NCI-H2107 (cell line): ENCODE measurements at places on chromosomes 2 and 18.

DNA sequence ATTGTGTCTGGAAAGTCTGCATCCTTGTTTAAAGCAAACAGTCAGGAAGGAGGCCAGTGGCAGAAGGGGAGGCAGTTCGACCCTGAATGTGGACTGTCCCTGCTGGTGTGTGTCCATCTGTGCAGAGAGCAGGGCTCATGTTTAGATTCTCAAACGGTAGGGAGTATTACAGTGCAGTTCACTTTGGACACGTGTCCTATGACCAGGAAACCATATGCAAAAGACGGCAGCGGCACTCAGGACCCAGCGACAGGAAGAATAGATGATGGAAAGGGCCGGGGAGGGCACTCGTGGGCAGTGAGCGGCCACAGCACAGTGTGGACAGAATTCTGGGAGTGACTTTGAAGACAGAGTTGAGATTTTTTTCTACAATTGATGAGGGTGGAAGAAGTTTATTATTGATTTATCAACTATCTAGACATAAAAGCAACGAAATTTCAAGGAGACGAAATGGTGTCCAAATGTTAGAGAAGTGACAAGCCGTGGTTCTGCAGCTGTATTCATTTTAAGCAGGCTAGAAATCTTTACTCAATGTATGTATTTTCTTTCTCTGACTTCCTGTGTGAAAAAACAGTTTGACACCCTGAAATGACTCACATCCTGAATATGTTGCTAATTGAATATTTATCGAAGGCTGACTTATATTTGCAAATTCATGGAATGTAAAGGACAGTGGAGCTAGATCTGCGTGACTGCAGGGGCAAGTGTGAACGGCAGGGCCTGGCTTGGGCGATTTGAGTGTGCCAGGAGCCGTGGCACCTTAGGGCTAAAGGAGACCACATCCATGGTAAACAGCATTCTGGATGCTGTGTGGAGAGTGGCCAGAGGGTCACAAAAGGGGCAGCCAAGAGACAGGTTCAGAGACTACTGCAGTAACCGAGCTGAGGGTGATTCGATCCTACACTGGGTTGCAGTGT, 214.2 kb downstream of the PTGR3 start:
- no peak for DNase-seq

DNA sequence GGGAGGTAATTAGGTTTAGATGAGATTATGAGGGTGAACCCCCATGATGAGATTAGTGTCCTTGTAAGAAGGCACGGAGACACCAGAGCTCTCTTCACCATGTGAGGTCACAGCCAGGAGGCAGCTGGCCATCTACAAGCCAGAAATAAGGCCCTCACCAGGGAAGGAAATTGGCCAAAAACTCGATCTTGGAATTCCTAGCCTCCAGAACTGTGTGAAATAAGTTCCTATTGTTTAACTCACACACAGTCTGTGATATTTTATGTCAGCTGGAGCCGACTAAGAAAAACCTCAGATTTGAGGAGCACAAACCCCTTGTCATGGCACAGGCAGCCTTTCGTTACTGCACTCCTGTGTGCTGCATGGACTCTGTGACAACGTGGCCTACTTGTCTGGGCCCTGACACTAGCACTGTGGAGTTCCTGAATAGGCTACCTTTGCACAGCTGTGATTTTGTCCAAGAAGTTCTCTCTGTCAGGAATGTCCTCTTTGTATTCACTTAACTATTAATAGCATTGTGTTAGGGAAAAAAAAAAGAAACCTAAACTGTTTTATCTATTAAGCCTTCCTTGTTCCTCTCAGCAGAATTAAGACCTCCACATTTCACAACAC, 319.8 kb downstream of the TDRD15 start:
- DNase-seq = no peak

- no peak for DNase-seq
These were observed 369.8 kb downstream of the ARHGAP15 start for GRCh38 chr2:143499061-143499460.

DNA sequence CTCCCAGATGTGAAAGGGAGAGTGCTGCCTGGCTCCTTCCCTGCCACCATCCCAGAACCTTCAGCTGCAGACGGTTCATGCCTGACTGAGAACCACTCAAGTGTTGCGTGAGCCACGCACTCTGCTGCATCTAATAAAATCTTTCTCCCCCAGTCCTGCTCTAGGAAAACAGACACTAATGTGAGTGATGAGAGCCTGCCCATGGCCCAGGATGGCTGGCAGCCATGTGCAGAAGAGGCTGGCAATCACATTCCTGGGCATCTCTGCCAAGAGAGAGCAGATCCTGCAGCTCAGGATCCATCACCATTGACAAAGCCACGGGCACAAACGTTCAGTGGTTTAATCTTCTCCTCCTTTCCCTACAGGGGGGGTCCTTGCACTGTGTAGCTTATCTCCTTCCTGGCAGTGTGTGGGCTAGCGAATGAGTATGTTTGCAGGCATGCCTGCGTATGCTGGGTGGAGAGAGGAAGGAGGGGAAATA, 477.5 kb downstream of the SLC4A3 start:
- DNase-seq = no peak

DNA sequence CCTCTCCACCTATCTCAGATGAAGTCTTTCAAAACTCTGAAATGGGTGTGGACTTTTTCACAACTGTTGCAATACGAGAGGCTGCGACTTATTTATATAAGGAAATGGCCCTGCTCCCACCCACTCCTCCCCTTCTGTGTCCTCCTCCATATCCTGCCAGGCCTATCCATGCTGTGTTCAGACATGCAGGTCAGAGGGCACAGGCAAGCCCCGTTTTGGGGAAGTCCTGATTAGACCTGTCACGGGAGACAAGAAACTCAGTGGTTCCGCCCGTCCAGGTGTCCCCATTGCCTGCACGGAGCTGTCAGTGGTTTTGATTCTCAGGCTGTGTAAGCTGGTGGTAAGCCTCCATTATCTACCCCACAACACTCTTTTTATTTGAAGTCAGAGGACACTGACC, 99.6 kb upstream of the MGAT5 start:
- DNase-seq = no peak

DNA sequence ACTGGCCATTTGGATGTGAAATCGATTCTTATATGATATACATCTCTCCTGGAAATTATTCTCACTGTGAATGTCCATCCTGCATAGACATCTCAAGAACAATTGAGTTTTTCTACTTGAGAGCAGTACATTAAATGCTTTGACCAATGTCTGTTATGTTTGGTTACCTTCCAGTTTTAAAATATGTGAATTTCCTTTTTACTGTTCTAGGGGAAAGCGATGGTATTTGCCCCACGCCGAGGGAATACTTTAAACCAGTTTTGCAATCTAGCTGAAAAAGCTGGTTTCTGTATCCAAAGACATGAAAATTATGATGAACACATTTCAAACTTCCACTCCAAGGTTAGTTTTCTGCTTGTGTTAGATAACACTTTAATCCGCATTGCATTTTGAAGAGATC, 175.3 kb upstream of the SIX3 start:
- no peak for DNase-seq

GRCh38 chr18:62571037-62571436, 48.2 kb downstream of the ZCCHC2 start:
- no peak for DNase-seq

GRCh38 chr2:1550658-1551316, 137.5 kb downstream of the TPO start:
- DNase-seq = no peak
